Naive thymus-derived CD4-positive, alpha-beta T cell (primary cell): ENCODE measurements at places on chromosomes 13 and 19.

DNA sequence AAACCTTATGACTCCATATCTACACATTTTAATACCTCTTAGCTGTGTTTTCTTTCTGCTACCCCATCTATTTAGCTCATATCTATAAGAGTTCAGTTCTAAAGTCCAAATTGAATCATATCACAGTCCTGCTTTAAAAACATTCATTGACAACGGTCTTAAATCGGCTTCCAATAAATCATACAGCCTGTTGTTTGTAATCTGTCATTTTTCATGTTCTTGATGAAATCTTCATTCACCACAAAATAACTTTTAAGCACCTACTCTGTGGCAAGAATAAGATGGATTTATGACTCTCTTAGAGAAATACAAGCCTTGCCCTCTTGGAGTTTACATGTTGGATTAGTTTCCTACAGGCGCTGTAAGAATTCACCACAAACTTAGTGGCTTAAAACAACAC, 450.9 kb upstream of the GPC6 start:
- no peaks in the 10 kb centered on the region for H3K4me1 ChIP-seq
- no peaks in the 10 kb centered on the region for H3K27me3 ChIP-seq
- H3K4me3 ChIP-seq: no peak overlapping the region

- H3K4me1 ChIP-seq: no peaks in the 10 kb centered on the region
- no peak for DNase-seq
- no peak overlapping the region for H3K4me3 ChIP-seq
Measured at GRCh38 chr13:107799001-107799400, 416.3 kb downstream of the LIG4 start.

- H3K27me3 ChIP-seq: no peaks in the 10 kb centered on the region
- H3K36me3 ChIP-seq: no peaks in the 10 kb centered on the region
- DNase-seq: no peak
- no peak overlapping the region for H3K27ac ChIP-seq
Measured at GRCh38 chr13:94033830-94034642, 445.4 kb downstream of the DCT start.

DNA sequence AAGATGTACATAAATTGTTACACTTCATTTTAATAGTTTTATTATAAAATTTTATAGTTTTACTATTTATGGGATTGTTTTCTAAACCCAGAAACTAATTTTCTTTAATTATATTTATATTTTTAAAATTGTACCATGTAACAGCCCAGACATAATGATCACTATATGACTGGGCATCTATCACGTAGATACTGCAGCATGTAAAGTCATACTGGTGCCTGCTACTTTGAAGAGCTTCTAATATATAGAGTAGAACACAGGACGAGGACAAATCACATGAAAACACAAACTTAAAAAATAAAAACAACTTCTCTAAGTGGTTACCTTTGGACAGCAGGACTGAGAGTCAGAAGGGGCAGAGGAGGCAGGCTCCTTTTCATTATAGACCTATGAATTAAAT, 5.3 kb downstream of the ELF1 start:
- DNase-seq: no peak
- peaks cover 42% of the 10 kb centered on the region for H3K4me1 ChIP-seq
- peak overlapping the region; percentile 10 for H3K4me3 ChIP-seq
- no peaks in the 10 kb centered on the region for H3K36me3 ChIP-seq

DNA sequence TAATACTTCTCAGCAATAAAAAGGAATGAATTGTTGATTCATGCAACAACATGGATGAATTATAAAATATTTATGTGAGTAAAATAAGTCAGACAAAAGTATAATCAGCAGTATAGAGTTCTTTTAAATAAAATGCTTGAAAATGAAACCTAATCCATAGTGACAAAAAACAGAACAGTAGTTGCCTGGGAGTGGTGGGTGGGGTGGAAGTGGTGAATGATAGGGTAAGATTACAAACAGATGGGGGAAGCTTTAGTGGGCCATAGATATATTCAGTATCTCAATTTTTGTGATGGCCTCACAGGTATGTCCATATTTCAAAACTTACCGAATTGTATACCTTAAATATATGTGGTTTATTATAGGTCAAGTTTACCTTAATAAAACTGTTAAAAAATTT, 124.9 kb upstream of the UBL3 start:
- H3K27me3 ChIP-seq: no peaks in the 10 kb centered on the region
- H3K4me3 ChIP-seq: no peak overlapping the region
- H3K27ac ChIP-seq: no peak overlapping the region
- H3K4me1 ChIP-seq: no peaks in the 10 kb centered on the region
- H3K36me3 ChIP-seq: no peaks in the 10 kb centered on the region

GRCh38 chr19:17963936-17964691, 2.8 kb upstream of the KCNN1 start:
- no peaks in the 10 kb centered on the region for H3K36me3 ChIP-seq
- H3K4me3 ChIP-seq: no peak overlapping the region
- no peaks in the 10 kb centered on the region for H3K4me1 ChIP-seq
- no peak overlapping the region for H3K27ac ChIP-seq
- no peak for DNase-seq

DNA sequence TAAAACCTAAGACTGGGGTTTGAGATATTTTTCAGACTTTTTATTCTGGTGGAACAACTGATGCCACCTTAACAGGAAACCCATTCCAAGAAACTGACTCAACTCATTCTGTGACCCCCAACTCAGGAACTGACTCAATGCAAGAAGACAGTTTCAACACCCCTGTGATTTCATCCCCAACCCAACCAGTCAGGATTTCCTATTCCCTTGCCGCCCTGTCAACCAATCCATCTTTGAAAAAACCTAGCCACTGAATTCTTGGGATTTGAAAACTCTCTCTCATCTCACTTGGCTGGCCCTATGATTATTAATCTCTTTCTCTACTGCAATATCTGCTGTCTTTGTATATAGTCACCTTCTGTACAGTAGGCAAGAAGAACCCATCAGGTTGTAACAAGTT, 1211.9 kb upstream of the ATXN8OS start:
- H3K36me3 ChIP-seq: no peaks in the 10 kb centered on the region
- H3K27ac ChIP-seq: no peak overlapping the region
- no peak for DNase-seq

DNA sequence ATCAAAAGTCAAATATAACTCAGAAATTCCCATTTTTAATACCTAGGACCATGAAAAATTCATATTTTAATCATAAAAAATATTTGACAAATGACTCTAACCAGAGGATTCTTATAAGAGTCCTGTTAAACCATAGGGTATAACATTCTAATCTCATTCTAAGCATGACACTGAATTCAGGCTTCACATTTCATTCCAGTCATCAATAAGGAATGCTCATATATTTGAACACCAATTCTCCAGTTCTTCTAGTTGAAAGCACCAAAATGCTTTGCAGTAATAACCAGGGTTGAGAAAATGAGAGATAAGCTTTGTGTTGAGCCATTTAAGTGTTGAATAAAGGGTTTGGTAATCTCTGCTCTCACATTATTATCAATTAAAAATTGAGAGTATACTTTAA, 147.5 kb downstream of the VWA8 start:
- peaks cover 16% of the 10 kb centered on the region for H3K4me1 ChIP-seq
- no peak for DNase-seq
- peaks cover under 1% of the 10 kb centered on the region for H3K36me3 ChIP-seq
- H3K27me3 ChIP-seq: no peaks in the 10 kb centered on the region
- no peak overlapping the region for H3K27ac ChIP-seq
- H3K4me3 ChIP-seq: no peak overlapping the region

DNA sequence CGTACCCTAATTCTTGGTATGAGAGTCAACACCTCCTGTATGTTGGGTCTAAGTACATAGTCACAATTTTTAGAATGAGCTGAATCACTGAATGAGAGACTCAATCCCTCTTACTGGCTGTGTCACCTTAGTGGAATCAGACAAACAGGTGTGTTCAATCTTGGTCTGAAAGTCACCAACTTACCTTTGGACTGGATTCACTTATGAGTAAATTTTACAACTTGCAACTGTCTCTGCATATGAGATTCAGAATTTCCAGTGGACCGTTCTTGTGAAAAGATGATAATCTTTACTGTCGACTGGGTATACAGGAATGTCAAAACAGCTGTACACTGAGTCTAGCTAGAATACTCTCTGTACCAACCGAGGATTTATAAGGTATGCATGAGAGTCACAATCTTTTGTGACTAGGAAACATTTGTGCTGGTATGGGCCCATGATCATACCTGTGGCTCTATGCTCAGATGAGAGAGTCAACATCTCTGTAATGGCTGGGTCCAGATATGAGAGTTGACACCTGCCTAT, 5.9 kb upstream of the ZNF91 start:
- H3K27ac ChIP-seq: no peak overlapping the region
- no peaks in the 10 kb centered on the region for H3K36me3 ChIP-seq
- H3K4me1 ChIP-seq: no peaks in the 10 kb centered on the region
- no peak for DNase-seq
